Ascending aorta (tissue), 2 donors: ENCODE measurements at places on chromosomes 2 and 18.

DNA sequence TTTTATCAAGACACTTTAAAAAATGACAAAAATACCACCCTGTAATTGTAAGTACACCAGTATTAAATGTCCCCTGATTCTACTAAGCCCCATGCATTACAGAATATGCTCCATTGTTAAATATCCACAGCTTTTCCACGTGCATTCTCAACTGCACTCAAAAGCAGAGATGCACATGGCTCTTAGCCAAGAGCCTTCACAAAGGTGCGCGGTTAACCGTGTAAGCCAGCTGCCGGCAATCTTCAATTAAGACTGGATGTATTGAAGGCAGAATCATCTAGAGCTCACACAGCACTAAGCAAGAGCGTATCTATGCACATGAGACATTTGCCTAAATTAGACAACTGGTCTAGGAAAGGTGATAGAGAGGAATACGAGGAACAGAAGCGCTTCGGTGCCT, 278.3 kb downstream of the NAPG start:
- no peak for DNase-seq

DNA sequence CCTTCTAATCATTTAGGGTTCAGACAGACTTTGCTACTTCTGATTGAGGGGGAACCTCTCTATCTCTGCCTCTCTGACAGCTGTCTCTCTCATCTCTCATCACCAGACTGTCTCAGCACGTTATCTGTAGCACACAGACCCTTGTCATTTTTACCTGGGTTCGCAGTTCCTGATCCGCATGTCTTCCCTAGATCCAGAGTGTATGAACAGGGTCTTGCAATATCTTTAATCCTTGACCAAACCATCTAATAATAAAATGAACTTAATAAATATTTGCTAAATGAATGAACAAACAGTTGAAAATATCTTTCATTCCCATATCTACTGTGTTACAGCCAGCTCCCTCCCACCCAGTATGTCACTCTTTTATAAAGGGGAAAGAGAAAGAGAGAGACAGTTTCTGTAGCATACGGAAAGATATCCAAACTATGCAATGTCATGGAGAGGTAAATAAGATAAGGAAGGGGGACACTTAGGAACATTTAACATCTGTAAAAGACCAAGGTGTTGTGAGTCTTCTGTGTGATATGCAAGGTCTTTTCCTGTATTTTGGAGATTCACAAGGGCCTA, 507.6 kb downstream of the SUCLG1 start:
- DNase-seq, result no peak

DNA sequence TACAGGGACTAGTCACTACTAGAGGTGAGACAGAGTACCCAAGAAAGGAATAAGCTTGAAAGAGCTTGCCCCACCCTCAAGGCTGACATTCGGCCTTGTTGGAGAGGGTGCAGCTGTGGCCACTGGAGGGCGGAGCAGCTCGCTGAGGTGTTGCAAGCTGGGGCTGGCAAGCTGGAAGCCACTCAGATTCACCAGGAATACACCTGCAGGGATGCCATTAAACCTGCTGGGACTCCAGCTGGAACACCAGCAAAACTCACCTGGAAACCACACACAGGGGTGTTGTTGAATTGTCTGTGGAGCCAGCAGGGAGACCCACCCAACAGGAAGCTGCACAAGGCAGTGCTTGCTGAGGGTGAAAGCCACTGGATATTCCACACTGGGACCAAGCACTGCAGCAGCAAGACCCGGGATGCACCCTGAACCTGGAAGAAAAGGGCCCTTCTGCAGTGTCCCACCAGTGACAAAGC, 26.1 kb downstream of the KCTD18 start:
- DNase-seq, result no peak

DNA sequence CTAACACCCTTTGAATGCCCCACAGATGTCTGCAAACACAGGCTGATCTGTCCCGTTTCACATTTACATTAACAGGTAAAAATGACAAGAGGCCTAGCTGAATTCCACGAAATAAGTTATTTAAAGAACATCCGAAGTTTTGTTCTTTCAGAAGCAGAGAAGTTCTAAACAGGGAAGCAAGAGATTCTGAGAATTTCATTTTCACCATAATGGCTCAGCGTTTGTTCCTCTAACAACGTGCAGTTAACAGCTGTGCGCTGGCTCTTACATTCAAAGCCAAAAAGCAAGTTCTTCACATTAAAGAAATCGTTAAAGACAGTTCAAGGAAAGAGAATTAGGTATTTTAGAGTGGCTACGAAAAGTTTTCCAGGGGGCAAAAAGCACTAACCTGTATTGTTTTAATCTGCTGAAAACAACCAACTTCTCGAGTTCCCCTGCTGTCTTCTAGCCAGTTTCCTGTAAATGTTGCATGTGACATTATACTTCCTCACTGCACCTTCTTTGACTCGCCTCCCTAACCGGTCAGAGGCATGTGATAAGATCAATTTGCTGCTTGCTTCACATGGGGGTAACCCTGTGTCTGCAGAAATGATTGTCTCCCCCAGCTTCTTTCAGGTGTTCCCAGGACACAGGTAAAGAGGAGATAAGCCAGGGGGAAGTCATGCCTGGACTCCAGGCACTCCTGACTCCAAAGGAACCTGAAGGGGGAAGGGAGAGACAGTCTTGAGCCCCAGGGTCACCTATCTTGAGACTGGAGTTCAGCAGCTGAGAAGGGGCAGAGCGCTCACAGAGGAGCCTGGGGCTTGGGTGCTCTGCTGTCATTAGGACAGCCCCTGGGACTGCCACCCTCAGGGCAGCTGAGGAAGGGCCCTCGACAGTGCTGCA, 36.8 kb upstream of the WIPF1 start:
- no peak for DNase-seq

GRCh38 chr18:35749701-35750100, 168.2 kb downstream of the GALNT1 start:
- no peak for DNase-seq

DNA sequence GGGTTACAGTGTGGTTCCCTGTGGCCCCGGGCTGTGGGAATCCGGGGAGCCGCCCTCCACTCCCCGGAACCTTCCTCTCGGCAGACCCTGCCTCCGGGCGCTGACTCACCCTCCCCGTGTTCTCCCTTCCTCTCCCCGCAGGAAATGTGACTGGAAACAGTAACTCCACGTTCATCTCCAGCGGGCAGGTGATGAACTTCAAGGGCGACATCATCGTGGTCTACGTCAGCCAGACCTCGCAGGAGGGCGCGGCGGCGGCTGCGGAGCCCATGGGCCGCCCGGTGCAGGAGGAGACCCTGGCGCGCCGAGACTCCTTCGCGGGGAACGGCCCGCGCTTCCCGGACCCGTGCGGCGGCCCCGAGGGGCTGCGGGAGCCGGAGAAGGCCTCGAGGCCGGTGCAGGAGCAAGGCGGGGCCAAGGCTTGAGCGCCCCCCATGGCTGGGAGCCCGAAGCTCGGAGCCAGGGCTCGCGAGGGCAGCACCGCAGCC, 59.5 kb downstream of the TNFRSF11A start:
- DNase-seq, result no peak

DNA sequence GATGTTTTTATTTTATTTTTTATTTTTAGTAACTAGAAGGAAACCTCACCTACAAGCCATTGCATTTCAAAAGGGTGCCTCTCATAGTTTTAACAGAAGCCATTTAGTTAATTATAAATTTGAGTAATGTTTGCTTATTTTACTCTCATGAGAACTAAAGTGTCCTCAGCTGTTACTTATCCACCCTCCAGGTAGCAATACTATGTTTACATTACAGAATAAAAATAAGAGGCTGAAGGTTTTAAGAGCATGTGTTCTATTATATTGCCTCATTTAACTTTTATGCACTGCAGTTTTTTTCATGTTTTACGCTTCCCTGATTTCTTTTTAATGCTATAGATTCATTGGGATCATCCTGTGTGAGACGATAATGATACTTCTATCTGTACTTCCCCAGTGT, 235.5 kb downstream of the THSD7B start:
- DNase-seq, result no peak

DNA sequence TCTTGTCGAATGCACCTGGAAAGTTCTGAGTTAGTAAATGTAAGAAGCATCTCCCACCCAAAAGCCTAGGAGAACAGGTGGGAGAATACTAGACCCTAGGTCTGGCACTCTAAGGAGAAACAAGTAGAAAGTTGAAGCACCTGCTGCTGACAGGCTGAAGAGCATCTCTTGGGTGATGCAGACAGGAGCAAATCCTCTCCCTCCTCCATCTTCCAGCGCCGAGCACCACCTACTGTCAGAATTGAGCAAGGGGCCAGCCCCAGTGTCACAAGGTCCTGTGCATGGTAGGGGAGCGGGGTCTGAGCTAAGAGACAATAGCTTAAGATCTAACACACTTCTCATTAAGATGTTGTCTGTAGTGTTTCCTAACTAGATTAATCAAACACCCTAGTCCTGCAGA, 52.9 kb downstream of the HK2 start:
- DNase-seq, result no peak

DNA sequence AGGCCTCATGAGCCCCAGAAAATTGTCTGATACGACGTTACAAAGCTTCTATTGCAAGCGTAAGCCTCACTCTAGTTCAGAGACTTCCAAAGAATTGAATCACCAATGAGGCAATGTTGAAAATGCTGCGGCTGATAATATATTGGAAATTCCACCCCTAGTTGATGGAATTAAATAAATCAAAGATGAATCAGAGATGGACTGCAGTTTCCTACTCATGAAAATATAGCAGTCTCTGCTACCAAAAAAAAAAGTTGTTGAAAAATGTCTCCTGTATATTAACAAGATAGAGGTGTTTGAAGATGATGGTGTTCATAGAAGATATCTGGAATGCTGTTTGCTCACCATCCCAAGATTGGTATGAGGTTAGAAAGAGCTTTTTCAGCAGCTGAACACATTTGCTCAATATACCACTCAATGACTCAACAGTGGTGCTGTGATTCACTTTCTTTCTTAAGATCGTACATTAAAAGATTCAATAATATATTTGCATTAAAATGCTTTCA, 99.8 kb upstream of the ARHGAP28 start:
- DNase-seq, result no peak

DNA sequence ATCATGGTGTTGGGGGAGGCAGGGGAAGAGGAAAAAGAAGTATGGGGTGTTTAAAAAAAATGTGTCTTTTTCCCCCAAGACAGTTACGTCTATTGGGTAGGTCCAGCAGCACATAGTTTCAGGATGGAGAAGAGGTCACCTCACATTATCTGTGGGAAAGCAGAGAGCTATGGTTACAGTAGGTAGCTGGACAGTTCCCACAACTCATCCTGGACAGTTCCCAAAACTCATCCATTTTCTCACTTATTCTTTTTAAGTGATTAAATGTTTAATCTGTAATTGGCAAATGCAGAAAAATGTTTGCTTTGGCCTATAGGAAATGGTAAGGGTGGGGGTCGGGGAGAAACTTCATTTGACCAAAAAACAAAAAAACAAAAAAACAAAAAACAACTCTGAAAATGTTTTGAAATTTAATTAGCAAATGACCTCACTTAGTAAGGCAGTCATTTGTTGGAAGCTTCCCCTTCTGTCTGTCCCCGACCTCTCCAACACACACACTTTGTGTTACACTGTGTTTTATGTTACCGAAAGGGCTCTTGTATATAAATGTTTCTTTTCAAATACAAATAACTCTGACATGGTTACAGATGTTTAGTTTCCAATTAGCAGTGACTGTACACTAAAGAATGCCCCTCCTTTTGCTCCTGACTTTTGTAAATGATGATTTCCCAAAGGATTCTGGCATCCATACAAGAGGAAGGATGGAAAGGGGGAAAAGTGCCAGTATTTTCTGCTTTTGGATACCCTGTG, 173.3 kb upstream of the ZFP36L2 start:
- no peak for DNase-seq

- peak; percentile 73 for DNase-seq
Observed at GRCh38 chr2:207711750-207712530, 500 bp downstream of the CCNYL1 start.

DNA sequence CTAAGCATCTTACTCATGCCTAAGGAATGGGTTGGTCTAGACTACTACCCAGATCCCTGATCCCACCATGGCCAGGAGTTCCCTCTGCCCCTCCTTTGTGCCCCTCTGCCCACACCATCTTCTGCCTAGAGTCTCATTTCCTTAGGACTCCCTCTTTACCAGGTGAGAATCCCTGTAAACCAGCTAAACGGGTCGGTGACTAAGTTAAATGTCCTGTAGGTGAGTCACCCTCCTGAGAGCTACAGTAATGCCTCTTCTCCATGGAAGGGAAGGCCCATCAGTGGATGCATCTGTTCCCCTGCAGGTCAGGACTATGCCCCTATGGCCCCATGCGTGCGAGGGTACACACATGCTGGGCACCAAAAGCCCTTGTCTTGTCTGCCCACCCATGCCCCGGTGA, 25.4 kb downstream of the PTGR3 start:
- no peak for DNase-seq
